MCF 10A (cell line): ENCODE measurements at places on chromosomes 11 and 22.
A peak's percentile ranks its signal among the peaks of the same experiment; 100 is the strongest.

GRCh38 chr11:2653930-2654739 is 45.7 kb downstream of the KCNQ1OT1 start:
- DNase-seq: no peak
- peaks cover 12% of the 10 kb centered on the region for H3K27me3 ChIP-seq
- peaks cover 5% of the 10 kb centered on the region for H3K4me1 ChIP-seq
- peaks cover 4% of the 10 kb centered on the region for H3K36me3 ChIP-seq
- no peak overlapping the region for H3K4me3 ChIP-seq

DNA sequence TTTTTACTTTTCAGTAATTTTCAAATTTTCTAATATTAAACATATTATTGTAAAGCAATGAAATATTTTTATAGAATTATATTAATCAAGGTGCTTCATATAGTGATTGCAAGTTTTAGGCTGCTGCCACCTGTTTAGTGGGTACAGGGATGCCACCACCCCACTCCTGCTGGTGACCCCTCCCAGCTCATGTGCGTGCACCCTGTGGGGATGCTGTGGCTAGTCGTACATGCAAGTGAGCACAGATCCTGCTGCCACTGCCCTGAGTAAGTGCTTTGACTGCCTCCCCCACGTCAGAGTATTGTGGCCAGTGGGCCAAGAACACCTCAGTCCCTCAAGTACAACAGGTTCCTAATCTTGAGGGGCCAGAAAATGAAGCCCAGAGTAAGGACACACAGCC is 320.1 kb upstream of the DDI1 start:
- no peaks in the 10 kb centered on the region for H3K27me3 ChIP-seq
- H3K4me3 ChIP-seq: no peak overlapping the region
- H3K4me1 ChIP-seq: no peaks in the 10 kb centered on the region
- no peak for DNase-seq

- H3K27me3 ChIP-seq: peaks cover 74% of the 10 kb centered on the region
- H3K4me3 ChIP-seq: no peak overlapping the region
- no peak for DNase-seq
Measured at GRCh38 chr22:45019861-45020655, 10.3 kb upstream of the PHF21B start.

DNA sequence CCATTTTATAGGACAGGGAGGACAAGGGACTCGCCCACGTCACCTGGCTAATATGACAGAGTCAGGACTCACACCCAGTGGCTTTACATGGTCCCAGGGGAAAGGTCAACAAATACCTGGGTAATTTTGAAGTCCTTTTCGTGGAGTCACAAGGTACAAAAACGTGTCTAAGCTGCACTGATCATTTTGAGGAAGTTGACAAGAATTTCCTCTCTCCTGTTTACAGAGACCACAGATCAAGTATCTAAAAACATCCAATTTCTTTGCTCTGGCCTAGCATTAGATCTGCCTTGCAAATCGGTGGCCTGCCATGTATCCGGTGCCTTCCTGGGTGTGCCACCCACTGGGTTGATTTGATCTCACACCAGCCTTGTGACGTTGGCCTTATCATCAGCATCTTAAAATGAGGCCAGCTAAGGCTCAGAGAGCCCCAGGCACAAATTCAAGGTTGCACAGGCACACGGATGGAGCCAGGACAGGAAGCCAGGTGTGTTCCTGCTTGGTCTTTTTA is 17.6 kb downstream of the GDPD5 start:
- H3K4me3 ChIP-seq: no peak overlapping the region
- H3K27ac ChIP-seq: no peak overlapping the region
- no peak for DNase-seq
- H3K27me3 ChIP-seq: no peaks in the 10 kb centered on the region
- no peaks in the 10 kb centered on the region for H3K36me3 ChIP-seq

DNA sequence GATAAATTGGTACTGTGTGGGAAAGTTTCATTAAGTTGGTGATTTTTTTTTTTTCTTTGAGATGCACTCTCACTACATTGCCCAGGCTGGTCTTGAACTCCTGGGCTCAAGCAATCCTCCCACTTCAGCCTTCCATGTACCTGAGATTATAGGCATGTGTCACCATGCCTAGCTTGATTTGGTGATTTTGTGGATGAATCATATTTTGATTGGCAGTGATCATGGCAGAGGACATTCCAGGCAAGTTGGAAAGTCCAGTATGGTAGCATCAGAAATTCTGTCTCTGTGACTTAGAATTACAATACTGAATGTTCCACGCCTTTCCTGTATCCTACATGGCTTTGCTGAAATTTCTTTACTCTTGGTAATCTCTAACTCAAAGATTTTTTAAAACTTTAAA is 49.4 kb downstream of the HORMAD2 start:
- H3K36me3 ChIP-seq: no peaks in the 10 kb centered on the region
- no peaks in the 10 kb centered on the region for H3K27me3 ChIP-seq
- peak; percentile 6 for DNase-seq

DNA sequence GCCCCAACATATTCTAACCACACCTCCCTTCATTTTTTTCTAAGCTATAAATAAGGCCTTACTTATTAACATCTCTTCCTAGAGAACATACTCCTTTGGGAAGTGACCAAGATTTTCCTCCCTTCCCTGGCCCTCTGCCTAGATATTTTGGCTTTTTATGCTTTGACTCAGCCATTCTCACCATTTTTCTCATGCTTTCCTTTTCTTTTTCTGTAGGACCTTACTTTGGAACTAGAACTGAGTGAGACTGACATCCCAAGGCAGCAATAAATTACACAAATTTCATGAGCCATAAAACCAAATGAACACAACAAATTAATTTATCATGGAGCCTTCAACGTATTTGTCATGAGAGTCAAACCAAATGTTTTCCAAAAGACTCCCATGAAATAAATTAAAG is 142.7 kb upstream of the CTSC start:
- peak overlapping the region; percentile 76 for H3K27ac ChIP-seq
- no peaks in the 10 kb centered on the region for H3K27me3 ChIP-seq
- H3K36me3 ChIP-seq: no peaks in the 10 kb centered on the region
- peak; percentile 69 for DNase-seq
- H3K4me1 ChIP-seq: peaks cover 9% of the 10 kb centered on the region

DNA sequence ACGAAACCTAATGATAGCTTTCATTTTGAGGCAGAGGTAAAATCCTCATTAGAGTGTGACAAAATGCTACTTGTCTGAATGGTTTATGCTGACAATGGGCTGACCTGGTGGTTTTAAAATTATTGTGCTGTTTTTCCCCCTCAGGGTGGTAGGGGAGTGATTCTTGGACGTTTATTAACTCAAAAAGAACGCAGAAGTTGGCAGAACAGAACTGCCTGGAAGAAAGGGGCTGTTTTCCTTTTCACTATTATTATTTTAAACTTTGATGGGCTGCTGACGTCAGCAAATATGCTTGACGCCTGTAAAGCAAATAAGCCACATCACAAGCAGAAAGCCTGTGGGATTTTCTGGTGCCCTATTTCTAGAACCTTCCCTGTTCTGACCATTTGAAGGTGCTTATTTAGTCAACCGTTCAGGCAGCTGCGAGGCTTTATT is 4.0 kb downstream of the RASSF10 start:
- no peaks in the 10 kb centered on the region for H3K36me3 ChIP-seq
- no peak overlapping the region for H3K4me3 ChIP-seq
- H3K4me1 ChIP-seq: no peaks in the 10 kb centered on the region
- H3K27me3 ChIP-seq: peaks cover 37% of the 10 kb centered on the region

GRCh38 chr11:81219661-81220060 is 1514.0 kb downstream of the FAM181B start:
- no peak for DNase-seq
- H3K4me3 ChIP-seq: no peak overlapping the region
- H3K36me3 ChIP-seq: no peaks in the 10 kb centered on the region
- H3K4me1 ChIP-seq: peaks cover 6% of the 10 kb centered on the region
- H3K27ac ChIP-seq: no peak overlapping the region

DNA sequence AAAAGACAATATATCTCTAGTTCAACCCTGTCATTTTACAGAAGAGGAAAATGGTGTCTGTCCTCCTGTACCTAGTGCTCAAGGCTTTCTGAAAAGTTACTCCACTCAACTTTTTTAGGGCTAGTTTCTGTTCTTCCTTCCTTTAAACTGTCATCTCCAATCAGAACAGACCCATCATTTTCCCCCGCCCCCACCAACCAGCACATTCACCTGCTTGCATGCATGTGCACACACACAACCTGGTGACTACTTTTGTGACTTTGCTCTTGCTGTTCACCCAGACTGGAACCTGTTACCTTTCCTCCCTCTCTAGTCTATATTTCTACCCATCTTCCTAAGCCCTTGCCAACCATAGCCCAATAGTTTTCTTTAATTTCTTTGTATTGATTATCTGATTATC is 5.6 kb downstream of the FBXO7 start:
- H3K4me3 ChIP-seq: no peak overlapping the region
- peaks cover 15% of the 10 kb centered on the region for H3K4me1 ChIP-seq
- DNase-seq: no peak
- peaks cover 9% of the 10 kb centered on the region for H3K36me3 ChIP-seq
- no peaks in the 10 kb centered on the region for H3K27me3 ChIP-seq

- H3K36me3 ChIP-seq: no peaks in the 10 kb centered on the region
- H3K4me1 ChIP-seq: no peaks in the 10 kb centered on the region
- H3K27ac ChIP-seq: no peak overlapping the region
- DNase-seq: no peak
- H3K27me3 ChIP-seq: peaks cover 26% of the 10 kb centered on the region
- no peak overlapping the region for H3K4me3 ChIP-seq
Measured at GRCh38 chr11:60631944-60632343, 67.5 kb upstream of the MS4A8 start.

DNA sequence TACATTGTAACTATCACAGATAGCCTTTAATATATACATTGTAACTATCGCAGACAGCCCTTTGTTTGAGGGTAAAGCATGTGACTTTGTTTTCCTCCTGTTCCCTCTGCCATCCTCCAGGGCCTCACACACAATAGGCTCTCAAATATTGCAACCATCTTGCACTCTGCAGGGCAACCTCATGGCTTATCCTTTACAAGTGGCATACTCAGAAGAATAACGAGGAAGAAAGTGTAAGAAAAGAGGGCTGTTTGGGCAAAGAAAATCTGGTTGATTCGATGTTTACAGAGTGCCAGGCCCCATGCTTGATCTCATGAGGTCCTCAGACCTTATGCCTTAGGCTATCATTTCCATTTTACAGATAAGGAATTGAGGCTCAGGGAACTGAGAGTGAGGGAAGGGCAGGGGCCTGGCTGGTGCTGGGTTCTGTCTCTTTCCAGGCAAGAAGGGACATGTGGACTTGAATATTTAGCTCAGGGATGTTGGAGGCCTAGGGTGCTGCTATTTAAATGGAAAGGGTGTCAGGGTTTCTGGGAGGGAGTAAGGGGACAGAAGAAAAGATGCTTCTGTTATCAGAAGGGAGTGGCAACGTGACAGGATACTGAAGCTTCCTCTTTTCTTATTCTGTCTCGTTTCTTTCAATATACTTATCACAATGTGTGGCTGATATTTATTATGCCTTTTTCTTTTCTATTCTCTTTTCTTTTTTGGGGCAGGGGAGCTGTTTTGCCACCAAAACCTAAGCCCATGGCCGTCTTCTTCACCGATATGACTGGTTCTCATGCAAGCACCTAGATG is 1.1 kb upstream of the SAMM50 start:
- no peaks in the 10 kb centered on the region for H3K27me3 ChIP-seq
- H3K27ac ChIP-seq: peak overlapping the region; percentile 92
- H3K4me3 ChIP-seq: peak overlapping the region; percentile 90
- peaks cover 13% of the 10 kb centered on the region for H3K36me3 ChIP-seq
- no peak for DNase-seq

DNA sequence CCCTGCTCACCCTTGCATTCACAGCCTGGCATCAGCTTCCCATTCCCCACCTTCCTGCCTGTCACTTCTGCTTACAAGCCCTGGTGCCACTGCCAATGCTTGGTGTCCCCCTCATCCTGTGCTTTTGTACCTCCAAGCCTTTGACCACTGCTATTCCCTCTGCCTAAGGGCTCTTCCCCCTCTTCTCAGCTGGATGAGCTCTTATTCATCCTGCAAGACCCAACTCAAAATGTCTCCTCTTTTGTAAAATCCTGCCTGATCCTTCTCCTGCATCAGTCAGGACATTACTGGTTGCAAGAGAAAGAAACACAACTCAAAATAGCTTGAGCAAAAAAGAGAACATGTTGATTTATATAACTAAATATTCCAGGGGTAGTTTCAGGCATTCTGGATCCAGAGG is 66.9 kb upstream of the TCF20 start:
- H3K4me1 ChIP-seq: peaks cover 12% of the 10 kb centered on the region
- no peak overlapping the region for H3K4me3 ChIP-seq
- no peaks in the 10 kb centered on the region for H3K27me3 ChIP-seq
- no peaks in the 10 kb centered on the region for H3K36me3 ChIP-seq
- H3K27ac ChIP-seq: no peak overlapping the region
- DNase-seq: no peak

DNA sequence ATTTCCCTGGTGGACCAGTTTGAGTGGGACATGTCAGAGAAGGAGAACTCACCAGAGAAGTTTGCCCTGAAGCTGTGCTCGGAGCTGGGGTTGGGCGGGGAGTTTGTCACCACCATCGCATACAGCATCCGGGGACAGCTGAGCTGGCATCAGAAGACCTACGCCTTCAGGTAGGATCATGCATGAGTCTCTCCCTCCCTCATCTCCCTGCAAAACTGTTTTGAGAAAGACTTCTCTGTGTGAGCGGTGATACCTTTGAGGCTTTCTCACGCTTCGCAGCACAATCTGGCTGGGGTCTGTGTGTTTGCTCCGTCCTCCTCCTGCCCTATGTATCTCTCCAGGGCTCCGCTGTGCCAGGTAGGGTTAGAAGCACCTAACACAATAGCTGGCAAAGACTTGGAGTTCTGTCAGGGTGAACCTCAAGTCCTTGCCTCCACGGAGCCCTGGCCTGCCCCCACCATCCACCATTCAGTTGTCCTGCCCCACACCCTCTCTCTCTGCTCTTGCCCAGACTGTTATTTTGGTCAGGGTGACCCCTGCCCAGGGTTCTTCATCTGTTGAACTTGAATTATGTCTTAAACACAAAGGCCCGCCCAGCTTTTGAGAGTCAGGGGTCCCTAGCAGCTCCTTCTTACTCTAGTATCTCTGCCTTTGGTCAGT is 13.4 kb downstream of the DERL3 start:
- H3K4me3 ChIP-seq: no peak overlapping the region
- H3K27ac ChIP-seq: peak overlapping the region; percentile 86
- no peaks in the 10 kb centered on the region for H3K27me3 ChIP-seq
